ENCODE measurements at places on chromosomes 1 and 21.

DNA sequence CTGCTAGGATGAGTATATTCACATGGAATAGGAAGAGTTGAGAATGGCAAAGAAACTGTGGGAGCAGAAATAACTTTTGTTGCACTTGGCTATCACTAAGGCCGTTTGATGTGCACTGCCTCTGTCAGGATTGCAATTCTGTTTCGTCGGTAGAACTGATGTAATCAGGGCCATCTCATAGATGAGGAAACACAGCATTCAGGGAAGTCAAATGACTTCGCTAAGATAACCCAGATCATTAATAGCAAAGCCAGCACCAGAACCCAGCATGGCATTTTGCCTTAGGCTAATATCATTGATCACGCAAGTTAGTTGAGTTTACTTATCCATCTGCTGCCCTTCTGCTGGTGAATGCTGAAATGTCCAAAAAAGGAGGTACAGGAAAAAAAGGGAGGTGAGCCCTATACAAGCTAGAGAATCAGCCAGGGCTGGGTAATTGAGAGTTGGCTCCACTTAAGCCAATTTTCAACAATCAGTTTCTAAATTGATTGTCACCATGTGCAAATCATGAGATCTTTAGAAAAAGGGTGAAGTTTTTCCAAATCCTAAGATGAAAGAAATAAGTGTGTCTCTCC is 7.6 kb downstream of the RASSF5 start:
- no peak for DNase-seq

GRCh38 chr1:203052601-203053000 is 26.3 kb downstream of the PPFIA4 start:
- no peak for DNase-seq

- no peak for DNase-seq
These were observed 7.9 kb downstream of the KLHDC8A start for GRCh38 chr1:205348554-205349487.

DNA sequence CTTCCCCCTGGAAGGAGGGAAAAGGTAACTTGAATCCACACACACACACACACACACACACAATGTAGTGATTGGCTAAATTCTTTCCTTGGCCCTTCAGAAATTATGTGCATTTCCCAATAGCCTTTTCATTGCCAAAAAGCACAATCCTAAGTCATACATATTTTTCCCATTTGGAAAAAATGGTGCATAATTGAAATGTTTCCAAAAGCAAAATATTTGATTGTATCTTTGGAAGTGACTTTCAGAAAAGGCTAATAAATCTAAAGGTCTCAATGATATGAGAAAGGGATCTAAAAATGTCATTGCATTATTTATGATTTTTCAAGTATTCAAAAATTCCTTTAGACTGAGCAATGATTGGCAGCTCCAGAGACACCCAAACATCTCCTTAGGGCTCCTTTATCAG is 43.5 kb upstream of the NEK7 start:
- no peak for DNase-seq

- no peak for DNase-seq
These were observed 17.4 kb upstream of the CD1D start for GRCh38 chr1:158163000-158163947.

- no peak for DNase-seq
These were observed 7.9 kb downstream of the SLC2A7 start for GRCh38 chr1:9018333-9018732.
